ENCODE measurements at places on chromosomes 1 and 21. TPM values are rescaled to one million over a fixed set of nuclear protein-coding genes. Genes with fewer than 3 reads are reported as not detected.

DNA sequence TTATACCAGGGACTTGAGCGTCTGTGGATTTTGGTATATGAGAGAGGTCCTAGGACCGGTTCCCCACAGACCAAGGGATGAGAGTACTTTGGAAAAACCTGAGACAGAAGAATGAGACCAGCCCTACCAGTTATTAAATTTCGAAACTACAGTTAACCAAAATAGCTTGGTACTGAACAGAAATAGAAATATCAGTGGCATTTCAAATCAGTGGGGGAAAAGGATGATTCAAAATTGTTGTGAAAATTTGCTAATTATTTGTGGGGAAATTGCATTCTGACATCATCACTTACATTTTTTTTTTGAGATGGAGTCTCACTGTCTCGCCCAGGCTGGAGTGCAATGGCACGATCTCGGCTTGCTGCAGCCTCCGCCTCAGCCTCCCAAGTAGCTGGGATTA is 8.2 kb downstream of the EXOC8 start:
- no peak for DNase-seq

DNA sequence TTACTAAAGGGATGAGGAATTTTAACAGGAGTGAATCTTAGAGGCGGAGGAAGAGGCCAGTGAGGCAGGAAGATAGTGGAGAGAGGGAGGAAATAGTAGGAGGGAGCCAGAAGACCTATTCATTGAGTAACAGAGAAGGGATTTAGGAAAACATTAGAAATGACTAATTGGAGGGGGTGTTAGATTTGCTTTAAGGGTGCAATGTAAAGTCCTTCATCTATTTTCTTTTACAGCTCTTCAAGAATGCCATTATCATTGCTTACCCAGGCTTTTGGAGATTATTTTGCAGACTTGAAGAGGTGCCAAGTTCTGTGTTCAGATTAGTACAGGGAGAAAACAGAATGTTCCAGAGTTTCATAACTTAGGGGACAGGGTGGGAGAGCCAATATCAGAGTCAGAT is 33.8 kb downstream of the OR10J1 start:
- DNase-seq: no peak

GRCh38 chr1:200250469-200250868 is 159.4 kb downstream of the ZNF281 start:
- DNase-seq: no peak

- DNase-seq: no peak
Measured at GRCh38 chr1:116006486-116006964, 30.2 kb downstream of the SLC22A15 start.

DNA sequence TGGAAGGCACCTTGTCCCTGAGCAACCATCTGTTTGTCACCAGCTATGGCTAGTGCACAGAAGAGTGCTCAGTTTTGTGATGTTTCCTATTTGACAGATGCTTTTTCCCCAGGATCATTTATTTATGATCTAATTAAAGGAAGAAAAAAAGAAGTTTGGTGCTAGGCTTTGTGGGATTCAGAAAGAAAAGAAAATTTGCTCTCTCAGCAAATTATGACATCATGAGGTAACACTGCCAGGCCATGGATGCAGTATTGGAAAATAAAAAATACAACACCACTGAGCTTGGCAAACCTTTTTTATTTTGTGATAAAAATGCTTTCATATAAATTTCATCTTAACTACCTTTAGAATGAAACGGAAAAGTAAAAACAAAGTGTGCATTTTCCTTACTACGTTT is 15.5 kb upstream of the ADAM30 start:
- no peak for DNase-seq

DNA sequence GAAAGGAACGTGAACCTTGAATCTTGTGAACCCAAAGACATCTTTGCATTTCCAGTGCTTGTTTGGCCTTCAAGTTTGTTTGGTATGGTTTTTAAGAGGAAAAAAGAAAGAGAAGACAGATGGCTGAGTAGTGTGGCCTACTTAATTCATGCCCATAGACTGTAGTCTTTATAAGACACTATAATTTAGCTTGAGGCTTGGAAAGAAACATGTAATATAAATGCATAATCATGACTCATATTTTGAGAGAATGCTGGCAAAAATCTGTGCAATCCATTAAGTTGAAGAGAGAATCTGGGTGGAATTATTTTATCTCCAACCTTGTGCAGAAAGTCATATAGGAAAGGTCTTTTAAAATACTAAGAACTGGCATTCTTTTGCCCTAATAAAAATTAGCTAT is 179.3 kb downstream of the SIPA1L2 start:
- no peak for DNase-seq

- peak; percentile 18 for DNase-seq
Measured at GRCh38 chr1:236140705-236141446, 1.5 kb upstream of the GPR137B start.

- DNase-seq: no peak
Measured at GRCh38 chr1:213247038-213247437, 196.0 kb downstream of the RPS6KC1 start.

DNA sequence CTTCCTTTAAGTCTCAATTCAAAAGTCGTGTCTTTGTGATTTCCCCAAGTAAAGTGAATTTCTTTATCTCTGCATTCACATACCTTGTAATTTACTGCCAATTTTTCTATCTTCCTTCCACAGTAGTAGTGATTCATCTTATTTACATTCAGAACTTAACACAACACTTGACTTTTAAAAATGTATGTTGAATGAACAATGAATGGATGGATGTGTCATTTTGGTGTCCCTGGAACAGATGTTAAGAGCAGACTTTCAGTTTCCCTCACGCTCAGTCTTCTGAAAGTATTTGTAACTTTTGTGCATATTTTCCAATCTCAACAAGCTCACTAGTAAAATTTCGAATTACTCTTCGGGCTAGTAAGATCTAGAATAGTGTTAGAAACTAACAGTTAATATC is 352.0 kb downstream of the HHIPL2 start:
- no peak for DNase-seq

DNA sequence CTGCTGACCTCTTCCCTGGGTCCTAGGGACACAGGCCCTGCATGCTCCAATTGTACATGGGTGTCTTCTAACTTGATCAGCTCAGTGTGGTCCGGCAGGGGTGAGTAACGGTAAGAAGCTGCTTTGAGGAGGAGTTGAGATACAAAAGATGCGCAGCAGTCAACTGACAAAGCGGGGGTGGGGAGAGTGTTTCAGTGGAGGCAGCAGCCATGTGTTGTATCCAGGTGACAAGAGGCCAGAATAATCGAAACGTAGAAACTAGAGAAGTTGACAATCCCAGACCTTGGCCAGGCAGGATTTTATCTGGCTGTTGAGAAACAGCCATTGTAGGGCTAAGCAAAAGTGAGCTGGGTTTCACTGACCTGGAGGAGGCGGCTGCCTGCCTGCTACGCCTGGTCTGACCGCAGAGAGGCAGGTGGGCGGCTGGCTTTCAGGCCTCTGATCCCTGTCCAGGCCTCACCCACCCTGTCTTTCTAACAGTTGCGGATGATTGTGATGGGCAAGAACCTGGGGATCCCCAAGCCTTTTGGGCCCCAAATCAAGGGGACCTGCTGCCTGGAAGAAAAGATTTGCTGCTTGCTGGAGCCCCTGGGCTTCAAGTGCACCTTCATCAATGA is 28.8 kb downstream of the PADI6 start:
- no peak for DNase-seq

GRCh38 chr1:214588963-214589597 is 13.9 kb upstream of the CENPF start:
- DNase-seq: no peak

GRCh38 chr1:42340901-42341300 is 5.9 kb upstream of the FOXJ3 start:
- DNase-seq: no peak

DNA sequence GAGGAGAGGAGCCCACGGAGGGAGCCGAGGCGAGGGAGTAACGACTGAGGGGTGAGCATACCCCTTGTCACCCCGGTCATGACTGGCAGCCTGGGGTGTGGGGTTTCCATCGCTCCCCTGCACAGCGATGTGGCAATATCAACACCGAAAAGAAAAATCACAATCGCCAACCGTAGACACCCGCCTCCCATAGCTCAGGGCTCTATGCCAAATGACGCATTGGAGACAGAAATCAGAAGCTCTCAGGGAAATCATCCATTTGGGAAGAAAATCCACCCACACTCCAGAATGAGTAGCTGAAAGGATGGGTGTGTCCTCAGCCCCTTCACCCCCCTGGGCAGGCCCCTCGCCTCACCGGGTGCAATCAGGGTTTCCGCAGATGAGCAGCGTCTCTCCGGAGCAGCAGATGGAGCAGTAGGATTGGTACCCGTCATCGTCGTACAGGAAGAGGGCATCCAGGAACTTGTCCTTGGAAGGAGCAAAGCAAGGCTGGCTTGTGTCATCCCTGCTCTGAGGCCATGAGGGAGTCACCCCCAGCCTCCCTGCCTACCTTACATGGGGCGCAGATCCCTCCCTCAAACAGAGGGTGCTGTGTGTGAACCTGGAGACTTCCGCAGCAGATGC is 2.5 kb downstream of the DNMT3L start:
- DNase-seq: no peak

DNA sequence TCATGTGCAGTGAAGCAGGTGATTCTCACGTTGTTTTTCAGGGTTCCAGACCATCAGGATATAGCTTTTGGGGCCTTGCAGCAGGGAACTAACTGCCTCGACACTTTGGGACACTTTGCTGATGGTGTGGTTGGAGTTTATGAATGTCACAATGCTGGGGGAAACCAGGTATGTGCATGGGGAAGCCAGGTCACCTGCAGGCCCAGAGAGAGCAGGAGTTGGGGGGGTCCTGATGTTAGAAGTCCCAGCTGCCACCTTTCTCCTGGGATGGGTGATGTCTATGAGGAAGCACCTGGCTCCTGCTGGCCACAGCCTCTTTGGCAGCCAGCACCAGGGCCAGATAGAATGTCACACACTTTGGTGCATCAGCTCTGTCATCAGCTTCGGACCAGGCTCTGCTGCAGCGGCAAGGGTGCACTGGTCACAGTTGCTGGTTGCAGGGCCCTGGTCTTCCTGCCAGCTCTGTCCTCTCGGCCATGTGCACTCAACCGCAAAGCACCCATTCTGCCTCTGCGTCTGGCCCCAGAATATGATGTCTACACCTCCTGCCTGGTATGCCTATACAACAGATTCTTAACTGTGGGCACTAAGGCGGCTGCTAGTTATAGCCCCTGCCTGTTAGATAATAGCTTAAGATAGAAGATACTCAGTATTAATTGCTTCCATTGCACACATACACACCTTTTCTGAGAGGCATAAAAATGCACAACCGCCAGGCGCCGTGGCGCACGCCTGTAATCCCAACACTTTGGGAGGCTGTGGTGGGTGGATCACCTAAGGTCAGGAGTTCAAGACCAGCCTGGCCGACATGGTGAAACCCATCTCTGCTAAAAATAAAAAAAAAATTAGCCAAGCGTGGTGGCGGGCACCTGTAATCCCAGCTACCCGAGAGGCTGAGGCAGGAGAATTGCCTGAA is 160.7 kb downstream of the PGBD5 start:
- no peak for DNase-seq

- no peak for DNase-seq
Measured at GRCh38 chr1:23354245-23354644, 10.2 kb upstream of the HNRNPR start.

DNA sequence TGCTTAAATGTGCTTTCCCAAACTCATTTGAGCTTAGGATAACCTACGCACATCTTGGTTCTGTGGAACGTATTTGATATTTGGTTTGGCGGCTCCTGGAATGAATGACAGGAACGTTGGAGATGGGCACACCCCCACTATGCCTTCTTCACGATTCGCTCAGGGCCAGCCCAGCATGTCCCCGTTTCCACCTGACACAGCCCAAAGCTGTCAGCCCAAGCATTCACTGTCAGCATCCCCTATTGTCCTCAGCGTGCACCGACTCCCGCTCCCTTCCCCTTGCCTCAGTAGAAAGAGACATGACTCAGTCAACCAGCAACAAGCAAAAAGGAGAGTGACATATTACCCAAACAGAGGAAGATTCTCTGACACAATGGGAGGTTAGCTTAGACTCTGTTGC is 181.4 kb downstream of the KCNJ6 start:
- no peak for DNase-seq

DNA sequence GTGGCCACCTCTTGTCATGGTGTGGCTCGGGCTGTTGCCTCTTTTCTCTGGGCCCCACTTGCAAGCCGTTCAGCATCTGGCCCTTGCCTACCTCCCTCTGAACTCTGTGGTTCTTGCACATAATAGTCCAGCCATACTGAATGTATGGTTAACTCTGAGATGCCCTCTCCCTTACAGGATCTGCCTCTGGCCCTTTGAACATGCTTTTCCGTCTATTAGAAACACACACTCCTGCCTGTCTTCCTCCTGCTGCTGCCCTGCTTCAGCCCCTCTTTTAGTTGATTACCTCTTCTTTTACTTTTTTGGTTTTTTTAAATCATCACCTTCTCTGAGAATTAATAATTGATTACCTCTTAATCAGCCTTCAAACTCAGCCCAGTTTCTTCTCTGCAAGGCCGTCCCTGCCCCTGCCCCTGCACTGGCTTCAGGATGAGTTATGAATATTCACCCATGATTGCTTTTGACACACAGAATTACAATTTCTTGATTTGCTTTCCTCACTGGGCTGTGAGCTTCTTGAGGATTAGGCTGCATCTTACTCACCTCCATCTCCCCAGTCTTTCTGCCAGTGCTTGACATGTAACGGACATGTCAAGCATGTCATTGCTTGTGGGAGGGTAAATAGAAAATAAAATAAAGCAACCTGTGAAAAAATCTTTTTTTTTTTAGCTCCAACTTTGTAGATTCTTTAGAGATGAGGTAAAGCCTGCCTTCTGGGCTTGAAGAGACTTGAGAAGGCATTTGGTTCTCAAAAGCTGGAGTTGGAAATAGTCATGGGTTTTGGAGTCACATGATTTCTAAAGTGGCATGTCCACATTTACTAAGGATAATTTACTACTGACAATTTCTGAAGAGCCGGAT is 158.3 kb downstream of the PLXNA2 start:
- no peak for DNase-seq

DNA sequence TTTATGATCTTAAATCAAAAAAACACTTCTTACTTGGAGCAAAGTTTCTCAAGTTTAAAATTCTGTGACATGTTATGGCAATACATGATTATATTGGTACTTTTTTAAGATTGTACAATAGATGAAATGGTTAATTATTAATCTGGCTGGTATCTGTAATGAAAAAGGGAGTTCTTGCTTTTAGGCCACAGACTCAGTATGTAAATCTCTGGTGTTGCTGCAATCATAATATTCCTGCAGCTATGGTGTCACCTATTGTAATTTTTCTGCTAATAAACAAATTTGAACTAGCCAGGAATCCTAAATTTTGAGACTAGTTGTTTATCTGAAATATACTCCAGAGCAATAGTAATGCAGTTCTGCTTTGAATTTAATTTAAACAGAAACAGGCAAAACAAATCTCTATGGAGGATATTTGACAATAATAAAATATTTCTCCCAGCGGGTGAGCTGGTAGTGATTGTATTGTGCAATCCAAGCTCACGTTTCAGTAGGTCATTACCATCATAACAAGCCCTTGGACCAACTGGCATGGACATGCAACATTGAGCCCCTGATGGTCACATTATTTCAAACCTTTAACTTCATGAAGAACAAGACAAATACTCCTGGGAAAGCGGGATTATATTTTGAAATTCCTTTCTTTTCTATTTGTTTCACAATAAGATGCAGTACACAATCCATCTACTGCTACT is 77.2 kb upstream of the USH2A start:
- no peak for DNase-seq

GRCh38 chr1:150881331-150882070 is 5.1 kb upstream of the ARNT start:
- DNase-seq: no peak

TEX38 gene
- not detected for polyA plus RNA-seq

PDE4B gene
- polyA plus RNA-seq: 19.8 TPM

OPTC gene
- not detected for polyA plus RNA-seq

RNU5D-1 gene
- not detected for polyA plus RNA-seq

RGS13 gene
- polyA plus RNA-seq: not detected

DMBX1 gene
- 1.7 TPM for polyA plus RNA-seq

TXLNA gene
- polyA plus RNA-seq: 26.0 TPM

CD1E gene
- polyA plus RNA-seq: not detected

FOXD2 gene
- 0.50 TPM for polyA plus RNA-seq

KIAA1614 gene
- polyA plus RNA-seq: 0.53 TPM

PTGFRN gene
- polyA plus RNA-seq: 17.4 TPM

Data from A549 (cell line).